ENCODE measurements at places on chromosomes 3 and 15. TPM values are rescaled to one million over a fixed set of nuclear protein-coding genes. Genes with fewer than 3 reads are reported as not detected.

Gene SPSB4
- not detected for total RNA-seq

Gene IGF2BP2
- 126 TPM for total RNA-seq

Gene PCOLCE2
- total RNA-seq, result 0.56 TPM

Gene ZSCAN29
- 9.4 TPM for total RNA-seq

Gene XCR1
- total RNA-seq, result not detected

Gene TICRR
- total RNA-seq, result 3.0 TPM

Gene HYKK
- total RNA-seq, result 5.6 TPM

Gene ASB14
- total RNA-seq, result not detected

Gene TRPM7
- 49.4 TPM for total RNA-seq

- no peaks in the 10 kb centered on the region for H3K36me3 ChIP-seq
- no peaks in the 10 kb centered on the region for H3K27me3 ChIP-seq
Observed at GRCh38 chr3:144314946-144315345, 343.3 kb downstream of the DIPK2A start.

Gene CD86
- total RNA-seq, result not detected

DNA sequence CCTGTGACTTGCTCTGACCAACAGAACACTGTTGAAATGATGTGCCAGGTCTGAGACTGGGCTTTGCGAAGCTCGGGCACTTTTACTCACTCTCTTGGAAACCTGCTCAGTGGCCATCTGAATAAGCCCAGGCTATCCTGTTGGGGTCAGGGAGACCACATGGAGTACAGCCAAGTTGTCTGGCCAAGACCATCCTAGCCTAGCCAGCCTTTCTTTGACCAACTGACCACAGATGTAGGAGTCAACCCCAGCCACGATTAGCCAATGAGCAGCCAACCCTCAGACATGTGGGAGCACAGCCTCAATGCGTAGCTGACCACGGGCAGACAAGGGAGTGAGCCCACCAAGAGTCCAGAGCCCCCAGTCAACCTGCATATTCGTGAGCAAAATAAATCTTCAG is 26.1 kb downstream of the CCR9 start:
- DNase-seq, result no peak
- no peaks in the 10 kb centered on the region for H3K27me3 ChIP-seq
- no peak overlapping the region for H3K27ac ChIP-seq
- H3K4me1 ChIP-seq, result peaks cover 15% of the 10 kb centered on the region
- no peak overlapping the region for H3K4me3 ChIP-seq

Gene SLC2A2
- not detected for total RNA-seq

- H3K36me3 ChIP-seq, result no peaks in the 10 kb centered on the region
- H3K27ac ChIP-seq, result no peak overlapping the region
- no peaks in the 10 kb centered on the region for H3K27me3 ChIP-seq
- DNase-seq, result no peak
Observed at GRCh38 chr15:93159930-93160329, 70.9 kb upstream of the RGMA start.

- peak; percentile 98 for DNase-seq
- peak overlapping the region; percentile 26 for H3K4me3 ChIP-seq
- peak overlapping the region; percentile 74 for H3K27ac ChIP-seq
- peaks cover 8% of the 10 kb centered on the region for H3K4me1 ChIP-seq
- H3K36me3 ChIP-seq, result no peaks in the 10 kb centered on the region
Observed at GRCh38 chr3:29335438-29335837, 54.6 kb downstream of the RBMS3 start.

DNA sequence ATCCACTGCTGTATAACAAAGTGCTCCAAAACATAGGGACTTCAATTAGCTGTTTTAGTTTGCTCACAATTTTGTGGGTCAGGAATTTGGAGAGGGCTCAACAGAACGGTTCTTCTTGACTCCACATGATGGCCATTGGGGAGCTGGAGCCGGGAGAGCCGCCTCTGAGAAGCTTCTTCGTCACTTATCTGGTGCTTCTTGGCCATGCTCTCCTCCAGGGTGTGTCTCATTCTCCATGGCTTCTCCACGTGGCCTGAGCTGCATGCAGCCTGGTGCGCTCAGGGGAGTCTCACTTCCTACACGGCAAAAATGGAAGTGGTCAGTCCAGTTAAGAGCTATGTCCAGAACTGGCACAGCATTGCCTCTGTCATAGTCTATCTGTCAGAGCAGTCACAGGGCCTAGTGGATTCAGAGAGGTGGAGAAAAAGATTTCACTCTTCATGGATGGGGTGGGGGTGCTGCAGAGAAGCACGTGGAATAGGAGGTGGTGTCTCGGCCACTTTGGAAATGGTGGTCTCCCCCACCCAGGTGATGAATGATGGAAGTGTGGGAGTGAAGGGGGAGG is 26.3 kb upstream of the PRR23E start:
- H3K36me3 ChIP-seq, result no peaks in the 10 kb centered on the region
- H3K27ac ChIP-seq, result no peak overlapping the region
- no peak for DNase-seq
- H3K4me1 ChIP-seq, result no peaks in the 10 kb centered on the region
- H3K27me3 ChIP-seq, result peaks cover 8% of the 10 kb centered on the region

Gene ISL2
- total RNA-seq, result 1.3 TPM

GRCh38 chr15:56725386-56725785 is 7.9 kb downstream of the ZNF280D start:
- no peaks in the 10 kb centered on the region for H3K4me1 ChIP-seq
- H3K27me3 ChIP-seq, result no peaks in the 10 kb centered on the region
- DNase-seq, result no peak
- H3K36me3 ChIP-seq, result peaks cover 4% of the 10 kb centered on the region

Gene IQGAP1
- 246 TPM for total RNA-seq

Gene SLC12A8
- total RNA-seq, result 2.2 TPM

GRCh38 chr3:14905055-14905657 is 42.2 kb upstream of the NR2C2 start:
- peaks cover 7% of the 10 kb centered on the region for H3K27me3 ChIP-seq
- H3K4me3 ChIP-seq, result no peak overlapping the region
- no peaks in the 10 kb centered on the region for H3K36me3 ChIP-seq
- H3K27ac ChIP-seq, result no peak overlapping the region
- no peaks in the 10 kb centered on the region for H3K4me1 ChIP-seq

GRCh38 chr3:46895204-46895660 is 17.7 kb downstream of the PTH1R start:
- DNase-seq, result peak; percentile 34
- H3K27ac ChIP-seq, result no peak overlapping the region
- H3K4me1 ChIP-seq, result no peaks in the 10 kb centered on the region
- no peak overlapping the region for H3K4me3 ChIP-seq

Data from IMR-90 (cell line).